T-helper 1 cell (primary cell): ENCODE measurements at places on chromosomes 5 and 9.

GRCh38 chr9:115207003-115207836 lies 89.3 kb upstream of the TNC start:
- DNase-seq = peak; percentile 47

- no peak for DNase-seq
These were observed 416.8 kb downstream of the TMEM38B start for GRCh38 chr9:106111039-106111730.

GRCh38 chr9:2838371-2839000 lies 5.4 kb downstream of the PUM3 start:
- DNase-seq = no peak

- no peak for DNase-seq
These were observed 52.8 kb upstream of the GRHPR start for GRCh38 chr9:37369671-37370070.

DNA sequence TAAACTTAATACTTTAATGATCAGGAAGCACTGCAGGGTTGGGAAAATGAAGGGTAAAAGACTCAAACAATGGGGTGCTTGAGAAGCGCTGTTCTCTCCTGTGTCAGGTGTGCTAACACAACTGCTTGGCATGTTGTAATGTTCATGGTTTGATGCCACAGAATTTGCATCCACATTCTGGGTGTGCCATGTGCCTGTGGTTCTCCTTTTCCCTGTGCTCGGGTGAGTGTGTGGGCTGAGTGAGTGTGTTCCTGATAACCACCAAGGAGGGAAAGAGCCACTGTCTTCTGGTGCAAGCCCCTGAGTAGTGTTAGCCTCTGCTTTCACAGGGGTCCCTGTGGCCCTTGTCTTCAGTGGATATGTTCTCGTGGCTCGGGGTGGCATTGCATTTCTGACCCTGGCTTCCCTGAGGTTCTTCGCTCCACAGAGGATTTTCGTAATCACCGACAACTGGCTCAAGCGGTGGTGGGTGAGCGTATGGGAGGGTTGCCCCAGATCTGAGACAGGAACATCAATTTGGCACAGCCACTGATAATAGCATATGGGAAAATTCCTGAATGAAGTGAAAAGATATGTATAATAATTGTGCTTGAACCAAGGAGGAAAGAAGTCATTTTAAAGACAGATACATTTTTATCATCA lies 102.0 kb downstream of the MVB12B start:
- no peak for DNase-seq

- no peak for DNase-seq
These were observed 155.3 kb upstream of the KLF4 start for GRCh38 chr9:107644733-107645463.

GRCh38 chr5:145975361-145976066 lies 39.1 kb downstream of the SH3RF2 start:
- no peak for DNase-seq

DNA sequence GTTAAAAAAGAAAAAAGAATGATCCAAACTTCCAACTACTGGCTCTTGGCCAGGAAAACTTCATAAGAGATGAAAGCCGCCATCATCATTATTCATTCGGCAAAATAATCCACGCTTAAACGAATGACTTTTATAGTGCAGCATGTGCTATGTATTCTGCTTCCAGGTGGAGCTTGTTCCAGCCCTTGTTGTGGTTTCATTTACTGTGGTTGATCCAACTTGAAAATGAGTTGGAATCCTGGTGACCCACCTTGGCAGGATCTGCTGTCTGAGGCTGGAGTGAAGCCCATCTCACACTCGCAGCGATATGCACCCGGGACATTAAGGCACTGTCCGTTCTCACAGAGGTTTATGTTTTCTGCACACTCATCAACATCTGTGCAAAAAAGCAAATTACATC lies 209.6 kb downstream of the FBN2 start:
- DNase-seq = no peak

DNA sequence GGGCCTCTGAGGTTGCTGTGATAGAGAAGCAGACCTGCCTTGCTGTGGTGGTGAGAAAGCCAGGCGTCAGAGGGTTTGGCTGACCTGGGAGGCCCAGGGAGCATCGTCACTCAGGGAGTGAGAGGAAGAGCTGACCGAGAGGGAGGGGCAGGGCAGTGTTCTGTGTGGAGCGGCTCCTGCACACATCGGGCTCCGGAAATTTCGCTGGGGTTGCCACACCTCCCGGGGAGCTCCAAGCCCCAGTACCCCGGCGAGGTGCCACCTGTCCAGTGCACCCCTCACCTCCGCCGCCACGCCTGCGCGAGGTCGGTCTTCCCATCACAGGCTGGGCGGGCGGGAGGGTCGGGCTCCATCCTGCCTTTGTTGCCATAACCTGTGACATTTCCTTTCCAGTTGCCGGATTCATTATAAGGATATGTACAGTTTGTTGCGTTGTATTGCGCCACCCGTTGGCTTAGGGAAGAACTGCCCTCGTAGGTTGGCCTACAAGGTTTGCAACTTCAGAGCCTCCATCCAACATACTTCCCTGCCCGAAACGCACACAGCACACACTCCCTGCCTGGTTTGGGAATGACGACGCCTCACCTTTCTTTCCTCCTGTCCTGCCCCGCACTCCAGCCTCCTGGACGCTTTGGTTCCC lies 223.2 kb downstream of the CACNA1B start:
- no peak for DNase-seq

- no peak for DNase-seq
These were observed 34.0 kb downstream of the PTPN3 start for GRCh38 chr9:109463924-109464625.

GRCh38 chr5:34674187-34674586 lies 18.1 kb downstream of the RAI14 start:
- DNase-seq = no peak

- DNase-seq = peak; percentile 23
These were observed 535 bp downstream of the JMY start for GRCh38 chr5:79236362-79236969.

- no peak for DNase-seq
These were observed 12.6 kb downstream of the DIRAS2 start for GRCh38 chr9:90629991-90630390.

DNA sequence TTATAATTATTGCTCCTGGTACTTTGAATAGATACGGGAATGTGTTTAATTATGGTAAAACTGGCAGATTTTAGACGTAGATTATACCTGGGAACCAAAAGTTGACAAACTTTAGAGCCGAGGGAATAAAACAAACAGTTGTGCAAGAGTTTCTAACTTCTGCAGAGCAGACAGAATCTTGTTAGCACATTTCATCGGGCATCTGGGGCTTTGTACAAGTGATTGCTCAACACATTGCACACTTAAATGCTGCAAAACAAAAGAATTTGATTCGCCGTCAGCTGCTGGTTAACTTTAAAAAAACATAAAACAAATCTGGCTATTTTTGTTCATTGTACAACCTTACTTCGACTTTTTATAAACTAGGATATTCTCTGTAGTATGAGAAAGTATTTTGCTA lies 398.1 kb downstream of the MAN2A1 start:
- no peak for DNase-seq

GRCh38 chr9:129594632-129595031 lies 26.3 kb downstream of the C9orf50 start:
- no peak for DNase-seq

GRCh38 chr9:71816916-71817451 lies 48.7 kb upstream of the CEMIP2 start:
- DNase-seq = no peak

- DNase-seq = no peak
These were observed 173.5 kb downstream of the ZNF608 start for GRCh38 chr5:124572971-124573370.

- no peak for DNase-seq
These were observed 48.8 kb upstream of the TBCA start for GRCh38 chr5:77824981-77825380.

GRCh38 chr5:107669096-107670031 lies 1.4 kb downstream of the EFNA5 start:
- no peak for DNase-seq

DNA sequence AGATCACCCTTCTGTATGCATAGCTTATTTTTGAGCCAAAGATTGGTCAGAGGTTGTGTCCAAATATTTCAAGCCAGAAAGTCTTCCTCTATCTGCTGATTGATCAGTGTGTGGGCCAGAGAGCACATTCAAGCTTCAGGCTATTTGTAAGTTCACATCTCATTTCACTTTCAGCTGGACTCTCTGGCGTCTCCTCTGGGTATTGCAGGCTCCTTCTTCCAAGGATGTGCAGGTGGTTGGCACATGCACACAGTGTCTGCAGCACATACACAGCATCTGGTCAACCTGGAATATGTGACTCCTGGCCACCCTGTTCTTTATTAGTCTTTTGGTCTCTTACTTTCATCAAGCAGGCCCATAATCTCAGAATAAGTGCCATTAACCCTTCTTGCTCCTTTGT lies 516.1 kb downstream of the ANXA1 start:
- no peak for DNase-seq

- DNase-seq = no peak
These were observed 502 bp upstream of the PTGR1 start for GRCh38 chr9:111599955-111600343.

DNA sequence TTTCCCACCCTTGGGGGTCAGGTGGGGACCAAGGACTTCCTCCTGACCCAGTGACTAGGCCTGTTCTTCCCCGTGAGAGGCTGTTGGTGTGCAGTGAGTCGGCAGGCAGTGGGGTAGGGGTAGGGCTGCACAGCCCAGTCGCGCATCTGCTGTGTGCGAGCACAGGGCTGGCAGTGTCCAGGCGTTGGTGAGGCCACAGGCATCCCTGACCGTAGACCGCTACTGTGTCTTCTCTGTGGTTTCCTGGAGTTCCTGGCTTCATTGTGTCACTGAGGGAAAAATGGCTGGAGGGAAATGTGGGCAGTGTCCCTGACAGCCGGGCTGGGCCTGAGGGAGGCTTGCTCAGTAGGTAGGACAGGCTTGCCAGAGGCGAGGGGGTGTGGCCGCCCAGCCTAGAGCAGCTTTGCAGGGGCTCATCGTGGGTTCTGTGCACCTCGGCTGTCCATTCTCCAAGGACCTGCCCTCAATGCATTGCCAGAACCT lies 95.4 kb downstream of the CACNA1B start:
- DNase-seq = no peak

DNA sequence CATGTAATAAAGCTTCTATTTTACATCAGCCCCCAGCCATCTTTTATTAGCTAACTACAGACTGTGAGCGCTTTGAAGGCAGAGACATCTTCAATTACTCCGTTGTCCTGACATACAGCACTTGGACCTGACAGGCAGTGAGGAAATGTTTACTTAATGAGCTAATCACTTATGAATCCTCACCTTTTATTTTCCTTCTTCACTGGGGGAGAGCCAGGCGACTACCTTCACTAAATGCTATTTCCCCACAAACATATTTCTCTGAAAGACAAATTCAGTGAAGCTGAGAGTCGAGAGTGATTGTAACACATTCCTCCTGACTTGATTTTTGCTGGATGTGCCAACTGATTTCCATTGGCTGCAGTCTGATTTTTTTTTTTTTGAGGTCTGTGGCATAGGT lies 192.1 kb upstream of the CLINT1 start:
- DNase-seq = no peak

GRCh38 chr5:128681096-128681495 lies 143.1 kb upstream of the FBN2 start:
- DNase-seq = no peak

- DNase-seq = no peak
These were observed 181.1 kb upstream of the CHD1 start for GRCh38 chr5:99109894-99110293.

DNA sequence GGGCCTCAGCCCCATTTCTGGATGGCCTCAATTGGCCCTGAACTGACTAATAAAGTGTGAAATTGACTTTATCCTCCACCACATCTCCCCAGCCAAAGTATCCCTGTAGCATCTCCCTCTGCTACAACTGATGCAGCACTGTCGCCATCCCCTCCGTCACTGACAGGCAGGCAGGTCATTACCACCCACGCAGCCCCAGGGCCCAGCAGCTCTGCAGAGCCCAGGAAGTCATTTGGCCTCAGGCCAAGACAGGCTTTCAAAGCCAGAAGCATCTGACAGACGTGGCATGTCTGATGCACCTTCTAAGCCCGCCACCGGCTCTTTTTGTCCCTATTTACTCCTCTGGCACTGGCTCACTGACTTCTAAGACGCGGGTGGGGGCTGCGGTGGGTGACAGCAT lies 65.3 kb downstream of the ARHGEF37 start:
- no peak for DNase-seq

GRCh38 chr5:5025774-5026408 lies 114.2 kb upstream of the ADAMTS16 start:
- no peak for DNase-seq

DNA sequence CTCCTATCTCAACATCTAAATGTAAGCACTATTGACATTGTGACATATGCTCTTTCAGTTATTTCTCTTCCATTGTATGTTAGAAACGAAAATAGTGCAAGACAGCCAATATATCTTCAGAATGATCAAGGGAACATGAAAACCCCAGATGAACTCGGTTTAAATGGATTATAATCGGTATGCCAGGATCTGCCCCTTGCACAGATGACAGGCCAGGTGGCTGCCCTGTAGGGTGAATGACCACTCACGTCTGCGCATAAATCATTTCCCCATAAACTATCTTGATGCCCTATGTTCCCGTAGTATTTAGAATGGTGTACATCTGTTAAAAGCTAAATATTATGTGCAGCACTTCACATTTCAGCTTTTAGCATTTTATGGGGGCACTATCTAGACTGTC lies 69.7 kb upstream of the RANBP3L start:
- DNase-seq = no peak

DNA sequence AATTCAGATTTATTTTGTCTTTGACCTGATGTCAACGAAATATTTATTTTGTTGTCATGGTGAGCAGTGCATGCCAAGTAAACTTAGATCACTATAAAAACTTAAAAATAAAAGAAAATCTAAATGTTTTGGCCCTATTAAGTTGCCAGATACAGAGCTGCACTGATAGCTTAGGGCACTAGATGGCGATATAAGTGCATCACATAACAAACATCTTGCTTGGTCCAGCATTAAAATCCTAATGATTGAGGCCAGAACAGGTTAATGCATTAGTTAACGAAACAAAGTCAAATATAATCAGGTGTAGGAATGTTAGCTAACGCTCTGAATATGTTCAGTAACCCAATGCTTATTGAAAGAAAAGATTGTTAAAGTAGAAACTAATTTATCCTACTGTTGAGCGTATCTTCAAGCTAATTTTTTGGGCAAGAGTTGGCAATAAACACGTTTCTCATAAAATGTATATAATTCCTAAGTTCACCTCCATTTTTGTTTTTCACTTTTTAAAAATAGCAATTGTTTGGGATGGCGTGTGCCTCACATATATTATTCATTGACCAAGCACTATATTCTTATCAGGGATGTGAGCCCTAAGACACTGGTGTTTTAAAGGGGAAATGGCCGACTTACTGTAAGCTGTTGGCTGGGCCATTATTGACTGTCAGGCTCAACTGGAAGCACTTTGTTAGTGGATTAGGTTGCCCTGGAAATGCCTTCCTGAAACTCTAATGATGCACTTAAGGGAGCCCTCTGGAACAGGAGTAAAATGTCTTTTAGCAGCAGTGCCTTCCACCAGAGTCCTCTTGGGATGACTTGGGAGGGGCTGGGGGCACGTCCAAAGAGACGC lies 33.3 kb downstream of the KCTD16 start:
- no peak for DNase-seq

GRCh38 chr5:170513856-170514525 lies 10.2 kb downstream of the KCNIP1 start:
- DNase-seq = no peak
